ENCODE measurements at places on chromosomes 5 and 9.

- no peak for DNase-seq
Observed at GRCh38 chr5:129361441-129362025, 98.6 kb upstream of the ADAMTS19 start.

GRCh38 chr5:36885566-36886485, 9.3 kb downstream of the NIPBL start:
- no peak for DNase-seq

DNA sequence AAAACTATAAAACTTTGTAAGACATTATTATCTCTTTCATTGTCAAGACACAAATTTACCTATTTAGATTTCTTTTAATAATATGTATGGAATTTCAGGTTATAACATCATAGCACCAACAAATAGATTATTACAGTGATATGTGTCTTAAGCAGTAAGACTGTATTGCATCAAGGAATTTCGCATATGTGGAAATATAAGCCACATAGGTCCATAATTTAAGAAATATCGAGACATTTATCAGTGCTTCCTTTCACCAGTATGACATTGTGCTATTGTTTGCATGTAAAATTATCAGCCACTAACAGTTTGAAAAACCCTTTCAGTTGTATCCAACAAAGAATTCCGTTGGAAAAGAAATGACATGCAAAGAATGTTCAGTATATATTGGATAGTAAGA, 186.7 kb upstream of the RASA1 start:
- DNase-seq = no peak

DNA sequence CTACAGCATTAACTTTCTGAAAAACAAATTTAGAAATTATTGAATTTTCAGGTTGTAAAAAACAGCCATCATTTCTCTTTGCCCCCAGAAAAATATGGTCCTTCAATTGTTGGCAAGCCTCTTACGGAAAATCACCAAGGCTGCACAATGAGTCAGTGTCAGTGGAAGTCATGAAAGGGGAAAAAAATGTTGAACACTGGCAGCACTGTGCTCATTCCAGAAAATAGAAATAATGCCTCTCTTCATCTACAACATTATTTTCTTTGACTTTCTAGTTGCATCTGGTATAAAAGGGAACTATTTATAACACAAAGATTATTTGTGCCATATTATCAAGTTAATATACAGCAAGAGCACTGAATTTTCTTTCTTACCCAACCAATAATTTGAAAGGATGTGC, 26.7 kb upstream of the STK32A start:
- DNase-seq = peak; percentile 19

GRCh38 chr9:135189497-135189896, 102.0 kb downstream of the OLFM1 start:
- DNase-seq = no peak

DNA sequence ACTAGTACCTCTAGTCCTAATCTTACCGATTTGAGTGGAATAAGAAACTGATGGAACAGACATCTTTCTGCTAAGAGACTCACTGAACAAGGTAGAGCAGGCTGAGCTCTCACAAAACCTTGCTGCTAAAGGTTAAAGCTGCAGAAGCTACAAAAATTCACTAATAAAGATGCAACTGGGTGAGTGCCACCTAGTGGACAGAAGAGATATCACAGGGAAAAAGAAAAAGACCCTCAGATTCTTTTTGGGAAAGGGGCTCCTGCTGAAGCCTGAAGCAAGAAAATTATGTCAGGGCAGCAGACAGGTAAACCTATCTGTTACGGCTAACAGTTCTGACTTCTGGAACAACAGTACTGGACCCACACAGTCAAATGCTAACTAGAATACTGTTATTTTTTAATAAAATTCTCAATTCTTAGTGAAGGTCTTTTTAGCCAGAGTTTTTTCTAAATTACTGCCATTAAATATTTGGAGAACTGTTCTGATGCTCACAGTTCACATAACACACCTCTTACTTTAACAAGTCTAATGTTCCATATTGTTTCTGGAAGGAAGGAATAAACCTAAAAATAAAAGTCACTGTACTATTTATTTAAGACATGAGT, 51.2 kb downstream of the DIAPH1 start:
- DNase-seq = no peak

GRCh38 chr9:33446946-33447798, at the start of gene AQP3:
AQP3 (minus strand) TSS chr9:33447593; CDS start chr9:33447530, 63 bp downstream.
- DNase-seq = peak; percentile 73

DNA sequence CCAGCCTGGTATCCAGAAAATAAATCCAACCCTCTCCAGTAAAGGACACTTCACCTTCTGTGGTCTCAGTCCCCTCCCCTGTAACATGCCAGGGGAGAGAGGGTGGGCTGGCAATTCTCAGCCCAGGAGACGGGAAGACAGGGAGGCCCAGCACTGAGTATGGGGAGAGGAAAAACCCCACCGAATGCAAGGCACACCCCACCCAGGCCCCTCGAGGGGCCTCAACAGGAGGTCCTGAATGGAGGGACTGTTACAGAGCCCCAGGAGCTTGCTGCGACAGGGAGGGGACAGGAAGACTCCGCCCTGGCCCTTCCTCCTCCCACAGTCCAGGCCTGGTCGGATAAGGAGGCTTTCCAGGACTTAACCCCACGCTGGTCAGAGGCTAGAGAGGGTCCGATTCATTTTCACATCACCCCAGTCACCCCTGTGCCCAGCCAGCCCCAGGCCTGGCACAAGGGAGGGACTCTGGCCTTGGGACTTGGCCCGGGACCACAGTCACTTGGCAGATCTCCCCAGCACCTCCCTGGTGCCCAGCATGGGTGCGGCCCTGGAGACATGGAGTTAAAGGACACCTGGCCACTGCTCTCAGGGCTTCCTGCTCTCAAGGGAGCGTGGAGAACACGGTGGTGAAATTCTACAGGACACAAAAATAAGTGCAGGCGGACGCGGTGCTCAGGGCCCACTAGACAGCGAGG, 44.9 kb upstream of the STXBP1 start:
- DNase-seq = peak; percentile 71

GRCh38 chr5:58818465-58818864, 235.6 kb downstream of the RAB3C start:
- DNase-seq = no peak

DNA sequence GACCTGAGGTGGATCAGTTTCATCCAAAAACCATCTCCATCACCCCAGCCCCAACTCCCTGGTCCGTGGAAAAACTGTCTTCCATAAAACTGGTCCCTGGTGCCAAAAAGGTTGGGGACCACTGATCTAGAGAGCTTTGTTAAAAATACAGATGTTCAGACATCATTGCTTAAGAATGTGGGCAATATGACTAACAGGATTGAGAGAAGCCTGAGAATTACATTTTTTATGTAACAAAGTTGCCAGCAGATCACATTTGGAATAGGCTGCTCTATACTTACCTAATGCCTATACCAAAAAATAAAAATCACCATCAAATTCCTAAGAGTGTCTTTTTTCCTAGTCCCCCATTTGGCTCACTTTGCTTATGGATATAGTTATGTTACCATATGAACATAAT, 143.3 kb downstream of the RAPGEF6 start:
- no peak for DNase-seq

DNA sequence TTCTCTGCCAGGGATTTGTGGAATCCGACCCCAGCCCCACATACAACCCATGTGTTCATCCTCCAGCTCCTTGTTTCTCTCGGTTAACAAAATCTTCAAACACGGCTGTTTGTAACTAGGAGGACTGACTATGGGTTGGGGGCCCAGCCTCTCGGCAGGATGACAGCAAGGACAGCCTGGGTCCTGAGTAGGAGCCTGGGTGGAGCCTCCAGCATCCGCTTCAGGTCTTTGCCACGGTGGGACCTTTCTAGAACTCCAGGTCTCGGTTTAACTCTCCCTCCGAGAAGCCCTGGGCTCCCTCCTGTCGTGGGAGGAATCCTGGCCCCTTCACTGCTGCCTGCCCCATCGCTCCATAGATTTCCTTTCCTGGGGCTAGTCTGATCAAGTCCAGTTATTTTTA, 248.5 kb downstream of the PBX3 start:
- no peak for DNase-seq

GRCh38 chr9:138045541-138046490, 168.2 kb downstream of the CACNA1B start:
- no peak for DNase-seq

DNA sequence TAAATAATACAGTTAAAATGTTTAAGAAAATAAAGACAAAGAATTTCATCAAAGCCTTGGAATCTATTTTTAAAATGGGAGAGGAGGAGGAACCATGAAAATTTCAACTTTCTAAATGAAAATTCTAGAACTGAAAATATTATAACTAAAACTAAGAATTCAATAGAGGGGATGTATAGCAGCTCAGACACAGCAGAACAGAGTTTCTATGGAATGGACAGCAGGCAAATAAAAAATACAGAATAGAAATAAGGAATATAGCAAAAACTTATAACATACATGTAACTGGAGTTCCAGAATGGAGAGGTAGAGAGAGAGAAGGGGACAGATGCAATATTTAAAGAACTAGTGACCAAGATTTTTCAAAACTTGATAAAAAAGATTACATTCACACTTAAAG, 1.4 kb upstream of the RANBP17 start:
- DNase-seq = no peak

- DNase-seq = no peak
Observed at GRCh38 chr5:169875091-169875728, 105.1 kb downstream of the INSYN2B start.

DNA sequence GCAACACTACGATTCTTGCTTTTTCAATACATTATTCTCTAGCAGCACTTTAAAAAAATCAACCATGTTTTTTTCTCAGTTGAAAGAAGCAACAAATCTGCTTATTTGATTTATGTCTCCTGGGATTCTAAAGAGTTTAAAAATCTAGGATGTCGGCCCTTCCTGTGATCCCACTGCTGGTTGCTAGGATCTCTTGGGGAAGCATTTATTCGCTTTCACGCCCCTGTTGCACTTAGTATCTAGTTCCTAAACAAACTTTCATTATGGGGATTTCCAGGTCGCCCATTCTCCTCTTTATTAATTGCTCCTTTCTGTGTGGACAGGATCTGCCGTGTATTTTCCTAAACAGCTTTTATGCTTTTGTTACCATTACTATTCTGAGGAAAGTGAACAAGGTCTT, 313.5 kb downstream of the AGTPBP1 start:
- no peak for DNase-seq

GRCh38 chr5:1144089-1144488, 32.2 kb upstream of the SLC12A7 start:
- no peak for DNase-seq

DNA sequence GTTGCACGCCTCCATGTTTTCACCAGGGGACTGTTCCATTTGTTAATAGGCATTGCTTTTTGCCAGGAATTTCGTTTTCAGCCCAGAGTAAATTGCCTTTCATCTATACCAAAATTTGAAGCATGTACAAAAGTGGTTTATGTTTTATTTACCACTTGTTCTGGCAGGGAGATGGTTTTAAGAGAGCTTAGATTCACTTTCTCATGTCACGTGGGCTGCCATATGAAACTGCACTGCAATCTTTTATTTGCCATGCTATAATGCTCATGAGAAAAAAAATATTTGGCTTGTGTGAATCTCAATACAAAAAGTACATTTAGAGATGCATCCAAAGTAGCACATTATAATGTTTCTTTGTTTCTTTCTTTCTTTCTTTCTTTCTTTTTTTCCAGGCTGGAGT, 284.1 kb upstream of the GRIA1 start:
- DNase-seq = no peak

DNA sequence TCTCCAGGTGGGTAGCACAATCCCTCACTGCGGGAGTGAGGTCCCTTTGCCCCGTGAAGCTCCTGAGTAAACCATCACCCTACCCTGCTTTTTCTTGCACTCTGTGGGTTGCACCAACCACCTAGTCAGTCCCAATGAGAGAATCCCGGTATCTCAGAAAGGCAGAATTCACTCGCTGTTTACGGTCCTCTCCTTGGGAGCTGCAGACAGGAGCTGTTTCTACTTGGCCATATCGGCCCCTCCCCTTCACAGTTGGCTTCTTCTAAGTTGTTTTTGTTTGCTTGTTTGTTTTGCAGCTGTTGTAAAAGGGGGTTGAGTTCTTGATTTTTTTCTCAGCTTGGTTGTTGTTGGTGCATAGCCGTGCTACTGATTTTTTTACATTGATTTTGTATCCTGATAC, 237.0 kb upstream of the RASA1 start:
- DNase-seq = no peak

- no peak for DNase-seq
Observed at GRCh38 chr9:97571664-97572063, 61.5 kb downstream of the TSTD2 start.

- peak; percentile 75 for DNase-seq
Observed at GRCh38 chr9:92196909-92197308, 81.7 kb upstream of the SPTLC1 start.

DNA sequence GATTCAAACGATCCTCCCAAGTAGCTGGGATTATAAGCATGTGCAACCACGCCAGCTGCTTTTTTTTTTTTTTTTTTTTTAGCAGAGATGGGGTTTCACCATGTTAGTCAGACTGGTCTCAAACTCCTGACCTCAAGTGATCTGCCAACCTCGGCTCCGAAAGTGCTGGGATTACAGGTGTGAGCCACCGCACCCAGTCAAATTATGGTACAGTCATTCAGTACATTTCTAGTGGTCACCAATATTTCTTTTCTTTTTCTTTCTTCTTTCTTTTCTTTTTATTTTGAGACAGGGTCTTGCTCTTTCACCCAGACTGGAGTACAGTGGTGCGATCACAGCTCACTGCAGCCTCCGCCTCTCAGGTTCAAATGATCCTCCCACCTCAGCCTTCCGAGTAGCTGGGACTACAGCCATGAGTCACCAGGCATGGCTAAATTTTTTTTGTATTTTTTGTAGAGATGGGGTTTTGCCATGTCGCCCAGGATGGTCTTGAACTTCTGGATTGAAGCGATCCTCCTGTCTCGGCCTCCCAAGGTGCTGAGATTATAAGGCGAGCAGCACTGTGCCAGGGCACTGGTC, 25.4 kb upstream of the DCP2 start:
- no peak for DNase-seq
